Mesothelial cell of epicardium (in vitro differentiated cells): ENCODE measurements at places on chromosomes 4 and X.

- DNase-seq = peak; percentile 78
These were observed 741 bp downstream of the SPATA18 start for GRCh38 chr4:52051615-52052474.

DNA sequence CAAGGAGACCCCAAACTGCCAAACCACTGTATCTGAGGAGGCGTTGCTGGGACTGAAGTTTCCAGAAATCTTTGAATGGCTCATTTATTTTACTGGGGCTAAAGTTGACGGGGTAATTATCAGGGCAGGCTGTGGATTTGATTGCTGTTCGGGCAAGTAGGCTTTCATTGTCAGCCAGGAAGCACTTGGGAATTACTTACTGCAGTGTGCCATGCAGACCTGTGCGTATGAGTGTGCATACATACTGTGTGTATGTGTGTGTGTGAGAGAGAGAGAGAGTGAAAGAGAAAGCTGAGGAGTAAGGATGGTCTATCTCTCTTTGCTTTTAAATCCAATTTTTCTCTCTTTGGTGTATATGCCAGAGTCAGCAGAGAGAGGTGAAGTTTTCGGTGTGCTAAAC is 122.7 kb downstream of the NPNT start:
- no peak for DNase-seq

- no peak for DNase-seq
These were observed 22.8 kb downstream of the MFAP3L start for GRCh38 chr4:170003071-170004070.

DNA sequence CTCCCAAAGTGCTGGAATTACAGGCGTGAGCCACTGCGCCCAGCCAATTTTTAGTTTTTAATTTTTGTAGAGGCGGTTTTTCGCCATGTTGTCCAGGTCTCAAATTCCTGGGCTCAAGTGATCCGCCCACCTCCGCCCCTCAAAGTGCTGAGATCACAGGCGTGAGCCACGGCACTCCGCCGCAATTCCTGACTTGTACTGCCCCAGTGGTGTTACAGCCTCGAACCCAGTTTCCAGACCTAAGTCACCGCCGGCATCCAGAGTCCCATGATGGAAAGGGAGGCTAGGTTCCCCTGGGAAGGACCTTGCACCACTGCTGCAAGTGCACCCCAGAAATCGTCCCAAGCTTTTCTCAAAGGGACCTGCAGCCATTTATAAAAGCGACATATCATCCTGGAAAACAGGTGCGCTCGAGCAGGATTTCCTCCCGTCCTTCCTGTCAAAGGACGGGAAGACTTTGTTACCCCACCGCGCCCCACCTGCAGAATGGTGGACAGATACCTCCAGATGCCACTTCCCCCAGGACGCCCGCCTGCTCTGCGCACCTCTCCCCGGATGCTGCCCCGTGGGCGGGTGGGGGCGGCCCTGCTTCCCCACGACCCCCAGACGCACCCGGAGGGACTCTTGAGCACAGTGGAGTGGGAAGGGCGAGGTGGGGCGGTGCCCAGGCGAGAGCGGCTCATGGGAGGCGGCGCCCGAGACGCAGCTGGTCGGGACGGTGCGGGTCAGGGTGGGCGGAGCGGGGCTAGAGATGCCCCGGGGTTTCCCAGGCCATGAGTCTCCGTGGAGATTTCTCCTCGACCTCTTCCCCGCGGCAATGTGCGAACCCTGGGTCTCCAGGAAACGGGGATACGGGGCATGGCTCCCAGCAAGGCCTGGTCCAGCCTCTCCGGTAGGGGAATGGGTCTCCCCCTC is 947 bp upstream of the RPL10 start:
- no peak for DNase-seq

DNA sequence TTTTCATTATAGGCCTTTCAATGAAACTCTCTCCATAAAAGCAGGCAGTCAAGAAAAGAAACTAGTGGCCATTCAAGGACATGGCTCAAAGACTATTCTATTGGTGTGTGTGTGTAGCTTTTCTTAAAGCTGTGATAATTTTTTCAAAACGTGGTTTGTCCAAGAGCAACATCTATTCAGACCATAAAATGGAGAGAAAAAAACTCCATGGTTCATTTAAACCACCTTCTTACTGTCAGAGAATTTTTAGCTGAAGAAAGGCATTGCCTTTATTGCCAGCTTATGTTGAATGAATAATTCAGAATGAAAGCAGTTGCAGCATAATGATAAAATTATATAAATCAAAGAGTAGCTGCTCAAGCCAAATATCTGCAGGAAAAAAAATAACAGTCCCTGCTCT is 325.5 kb downstream of the PCDH18 start:
- no peak for DNase-seq

- no peak for DNase-seq
These were observed 17.3 kb downstream of the TCEANC start for GRCh38 chrX:13670197-13670596.

GRCh38 chr4:152166567-152166966 is 369.3 kb downstream of the FBXW7 start:
- no peak for DNase-seq

DNA sequence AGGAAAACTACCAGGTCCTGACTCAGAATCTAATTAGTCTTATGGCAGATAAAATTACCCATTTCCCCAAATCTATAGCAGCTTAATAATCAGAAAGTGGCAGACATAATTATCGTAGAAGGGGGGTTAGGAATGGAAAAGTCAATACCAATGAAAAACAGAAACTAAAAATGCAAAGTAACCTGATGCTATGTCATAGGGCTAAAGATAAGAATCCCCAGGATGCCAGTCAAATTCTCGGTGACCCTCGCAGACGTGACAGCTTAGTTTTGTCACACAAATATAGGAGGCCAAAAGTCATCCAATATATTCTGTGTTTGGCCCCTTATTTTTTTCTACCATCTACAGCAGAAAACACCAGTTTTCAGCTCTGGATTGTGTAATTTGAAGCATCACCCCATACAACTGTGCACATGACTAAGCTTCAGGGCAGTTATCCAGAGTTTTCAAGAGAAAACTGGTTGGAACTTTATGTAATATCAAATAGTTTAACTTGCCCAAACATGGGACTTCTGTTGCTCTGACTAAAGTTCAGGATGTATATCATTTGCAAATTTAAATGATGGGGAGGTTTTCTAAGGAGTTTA is 30.9 kb downstream of the RASSF6 start:
- DNase-seq = no peak

GRCh38 chr4:184142121-184143000 is 75.3 kb downstream of the ENPP6 start:
- DNase-seq = no peak

DNA sequence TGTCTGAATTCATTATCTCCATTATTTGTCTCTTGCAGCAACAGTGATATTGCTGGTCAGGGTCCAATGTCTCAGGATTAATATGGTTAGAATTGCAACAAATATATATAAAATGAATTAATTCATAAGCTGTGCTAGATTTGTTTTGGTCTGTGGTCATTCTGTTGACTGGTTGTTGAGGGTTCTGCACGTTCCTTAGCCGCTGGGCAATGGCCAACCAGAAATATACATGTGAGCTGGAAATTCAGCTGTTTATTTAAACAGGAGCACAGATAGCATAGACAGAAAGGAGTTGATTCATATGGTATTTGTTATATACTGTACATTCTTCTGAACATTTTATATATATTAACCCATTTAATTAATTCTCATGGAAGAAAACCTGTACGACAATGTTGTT is 100.8 kb downstream of the RPA4 start:
- no peak for DNase-seq

- no peak for DNase-seq
These were observed 77.4 kb upstream of the EFNB1 start for GRCh38 chrX:68751372-68751771.

GRCh38 chrX:31658360-31658759 is 586.5 kb upstream of the FTHL17 start:
- DNase-seq = no peak

- DNase-seq = peak; percentile 41
These were observed 39.2 kb downstream of the SGMS2 start for GRCh38 chr4:107863850-107864371.

GRCh38 chr4:70838204-70838603 is 1.5 kb downstream of the GRSF1 start:
- DNase-seq = no peak

DNA sequence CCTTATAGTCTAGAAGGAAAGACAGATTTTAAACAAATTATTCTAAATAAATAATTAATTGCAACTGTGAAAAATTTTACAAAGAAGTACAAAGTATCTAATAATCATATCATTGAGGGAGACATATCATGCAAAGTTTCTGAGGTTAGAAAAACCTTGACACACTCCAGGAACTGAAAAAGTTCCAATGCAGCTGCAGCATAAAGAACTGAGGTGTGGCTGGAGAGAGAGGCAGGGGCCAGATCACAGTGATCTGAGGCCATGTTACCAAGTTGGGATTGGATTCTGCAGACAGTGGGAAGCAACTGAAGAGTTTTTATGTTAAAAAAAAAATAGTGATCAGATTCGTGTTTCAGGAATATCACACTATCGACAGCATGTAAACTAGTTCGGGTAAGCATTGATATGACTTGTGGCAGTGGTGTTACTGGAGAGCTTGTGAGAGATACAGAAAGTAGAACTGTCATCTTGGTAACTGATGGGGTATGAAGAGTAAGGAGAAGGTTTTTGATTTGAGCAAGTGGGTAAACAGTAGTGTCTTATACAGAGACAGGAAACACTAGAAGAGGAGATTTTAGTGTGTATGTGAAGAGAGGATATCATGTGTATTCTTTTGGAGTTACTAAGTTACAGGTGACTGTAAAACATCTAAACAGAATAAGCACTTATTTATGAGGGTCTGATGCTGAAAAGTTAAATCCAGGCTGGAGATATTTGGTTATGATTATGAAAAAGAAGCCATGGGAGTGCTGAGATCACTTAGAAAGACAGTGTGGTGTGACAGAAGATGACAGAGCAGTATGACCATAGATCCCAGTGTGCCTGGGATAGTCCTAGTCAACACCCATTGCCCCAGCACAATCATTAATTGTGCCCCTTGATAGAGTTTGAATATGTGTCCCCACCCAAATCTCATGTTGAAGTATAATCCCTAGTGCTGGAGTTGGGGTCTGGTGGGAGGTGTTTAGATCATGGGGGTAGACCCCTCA is 15.6 kb upstream of the SPRY1 start:
- no peak for DNase-seq

GRCh38 chr4:151316645-151317044 is 8.8 kb downstream of the SH3D19 start:
- no peak for DNase-seq

DNA sequence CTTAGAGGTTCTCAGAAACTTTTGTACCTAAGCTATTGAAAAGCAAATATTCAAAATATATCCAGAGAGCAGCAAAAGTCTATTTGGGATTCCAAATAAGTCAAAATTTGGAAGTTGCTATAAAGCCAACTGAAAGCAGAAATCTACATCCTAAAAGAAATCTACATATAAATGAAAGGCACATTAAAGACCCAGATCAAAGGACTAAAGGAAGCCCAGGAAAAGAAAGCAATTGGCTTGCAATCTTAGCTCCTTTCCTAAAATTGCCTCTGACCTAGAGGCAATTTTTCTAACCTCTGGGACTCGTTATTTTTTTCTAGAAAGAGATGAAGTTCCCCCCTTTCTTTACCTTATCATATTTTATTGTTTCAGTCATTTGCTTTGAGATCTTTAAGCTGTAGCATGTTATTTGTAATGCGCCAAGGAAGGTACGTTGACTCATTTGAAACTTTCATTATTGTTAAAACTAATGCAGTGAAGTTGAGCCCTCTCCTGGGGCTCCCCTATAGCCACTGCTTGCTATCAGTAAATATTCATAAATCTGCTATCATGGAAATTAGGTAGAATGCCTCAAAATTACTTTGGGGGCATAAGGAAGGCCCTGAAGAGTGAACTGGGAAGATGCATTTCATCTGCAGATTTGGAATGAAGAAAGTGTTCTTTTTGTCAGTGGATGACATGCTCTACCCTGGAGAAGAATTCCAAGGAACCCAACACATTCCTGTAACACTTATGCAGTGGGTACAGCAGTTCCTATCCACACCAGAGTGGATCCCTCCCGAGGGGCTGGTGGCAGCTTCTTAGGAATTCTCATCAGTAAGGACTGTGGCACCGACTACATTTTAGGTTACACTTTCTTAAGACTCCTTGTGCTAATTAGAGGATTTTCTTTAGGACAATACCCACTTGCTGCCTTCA is 177.8 kb upstream of the IGFBP7 start:
- DNase-seq = no peak

GRCh38 chr4:47786958-47787370 is 50.9 kb downstream of the CORIN start:
- DNase-seq = no peak

DNA sequence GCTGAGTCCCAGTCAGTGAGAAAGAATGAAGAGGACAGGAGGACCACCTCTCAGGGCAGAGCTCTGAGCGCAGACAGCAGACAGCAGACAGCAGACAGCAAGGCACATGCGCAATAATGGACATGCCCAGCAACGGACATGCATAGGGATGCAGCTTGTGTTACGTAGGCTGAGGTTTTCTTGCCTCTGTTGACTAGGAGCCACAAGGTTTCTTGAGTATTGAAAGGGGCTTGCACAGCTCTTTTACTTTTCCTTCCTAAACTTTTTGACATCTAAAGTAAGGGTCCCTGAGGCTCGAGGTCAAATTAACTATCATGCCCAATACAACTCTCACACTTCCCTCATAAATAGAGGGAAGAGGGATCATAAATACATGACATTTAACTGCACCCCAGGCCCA is at the start of gene PAGE3:
Gene PAGE3 (minus strand): TSS at position 101 of the 400 bp plus-strand sequence. CDS start 1,013 bp downstream, outside the sequence.
- no peak for DNase-seq

GRCh38 chr4:101856149-101856548 is 65.6 kb downstream of the BANK1 start:
- no peak for DNase-seq

DNA sequence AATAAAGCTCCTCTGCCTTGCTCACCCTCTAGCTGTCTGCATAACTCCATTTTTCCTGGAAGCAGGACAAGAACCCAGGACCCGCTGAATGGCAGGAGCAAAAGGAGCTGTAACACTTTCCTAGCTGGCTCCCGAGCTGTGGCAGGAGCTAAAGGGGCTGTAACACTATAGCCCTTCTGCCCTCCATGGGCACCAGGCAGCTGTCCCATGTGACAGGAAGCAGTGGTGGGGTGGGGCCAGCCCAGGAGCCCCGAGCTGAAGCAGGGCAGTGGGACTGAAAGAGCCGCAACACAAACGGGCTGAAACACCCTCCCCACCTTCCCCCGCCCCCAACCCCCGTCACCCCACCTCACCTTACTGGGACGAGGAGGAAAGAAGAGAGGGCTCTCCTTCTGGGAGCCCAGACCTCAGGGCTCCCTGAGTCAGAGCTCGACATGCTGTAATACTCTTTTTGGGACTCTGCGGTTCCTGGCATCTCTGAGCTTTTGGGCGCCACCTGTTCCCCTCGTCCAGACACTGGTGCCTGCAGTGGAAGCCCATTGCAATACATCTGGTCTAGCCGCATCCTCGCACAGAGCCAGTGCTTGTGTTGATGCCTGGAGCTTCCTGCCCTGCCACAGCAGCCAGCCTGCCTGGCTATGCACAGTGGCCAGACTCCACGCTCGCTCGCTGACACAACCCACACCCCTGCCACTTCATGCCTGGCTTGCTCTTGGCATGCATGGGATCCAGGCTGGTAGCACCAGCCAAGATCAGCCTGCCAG is 39.4 kb downstream of the PPM1K start:
- no peak for DNase-seq
